ENCODE measurements at places on chromosomes 4 and X.

DNA sequence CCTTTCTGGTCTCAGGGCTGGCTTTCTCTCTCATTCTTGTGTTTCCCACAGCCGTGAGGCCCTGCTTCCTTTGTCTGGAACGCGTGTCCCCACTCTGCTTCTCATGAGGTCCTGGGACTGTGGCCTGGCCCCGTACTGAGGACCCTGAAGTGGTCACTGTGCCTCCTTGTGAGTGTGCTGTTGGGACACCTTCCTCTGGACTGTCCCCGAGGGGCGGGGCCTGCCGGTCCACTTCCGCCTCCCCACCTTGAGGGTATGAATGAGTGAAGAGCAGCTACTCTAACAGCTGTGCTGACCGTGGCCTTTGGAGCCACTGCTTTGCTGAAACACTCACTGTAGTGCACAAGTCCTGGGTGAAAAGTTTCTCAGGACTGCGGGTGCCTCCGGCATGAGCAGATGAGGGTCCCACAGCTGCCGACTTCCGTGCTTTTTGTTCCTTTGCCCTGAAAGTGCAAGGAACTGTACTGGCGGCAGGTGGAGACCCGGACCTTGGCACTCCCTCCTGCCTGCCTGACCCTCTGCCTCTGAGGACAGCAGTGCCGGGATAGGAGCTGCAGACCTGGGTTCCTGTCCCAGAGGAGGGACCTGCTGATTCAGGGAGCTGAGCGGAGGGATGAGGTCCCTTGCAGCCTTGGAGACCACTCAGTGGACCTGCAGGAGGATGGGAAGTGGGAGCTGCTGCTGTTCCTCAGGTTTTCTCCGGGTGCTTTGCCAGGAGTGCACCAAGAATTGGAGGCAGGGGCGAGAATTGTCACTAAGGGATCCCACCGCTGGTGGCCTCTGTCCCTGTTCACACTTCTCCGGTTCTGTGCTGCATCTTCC, 38.0 kb downstream of the HTT-AS start:
- DNase-seq = no peak

- DNase-seq = no peak
These were observed 73.6 kb downstream of the MED28 start for GRCh38 chr4:17688011-17688441.

- peak; percentile 37 for DNase-seq
These were observed 12.2 kb upstream of the TMEM128 start for GRCh38 chr4:4260185-4260751.

DNA sequence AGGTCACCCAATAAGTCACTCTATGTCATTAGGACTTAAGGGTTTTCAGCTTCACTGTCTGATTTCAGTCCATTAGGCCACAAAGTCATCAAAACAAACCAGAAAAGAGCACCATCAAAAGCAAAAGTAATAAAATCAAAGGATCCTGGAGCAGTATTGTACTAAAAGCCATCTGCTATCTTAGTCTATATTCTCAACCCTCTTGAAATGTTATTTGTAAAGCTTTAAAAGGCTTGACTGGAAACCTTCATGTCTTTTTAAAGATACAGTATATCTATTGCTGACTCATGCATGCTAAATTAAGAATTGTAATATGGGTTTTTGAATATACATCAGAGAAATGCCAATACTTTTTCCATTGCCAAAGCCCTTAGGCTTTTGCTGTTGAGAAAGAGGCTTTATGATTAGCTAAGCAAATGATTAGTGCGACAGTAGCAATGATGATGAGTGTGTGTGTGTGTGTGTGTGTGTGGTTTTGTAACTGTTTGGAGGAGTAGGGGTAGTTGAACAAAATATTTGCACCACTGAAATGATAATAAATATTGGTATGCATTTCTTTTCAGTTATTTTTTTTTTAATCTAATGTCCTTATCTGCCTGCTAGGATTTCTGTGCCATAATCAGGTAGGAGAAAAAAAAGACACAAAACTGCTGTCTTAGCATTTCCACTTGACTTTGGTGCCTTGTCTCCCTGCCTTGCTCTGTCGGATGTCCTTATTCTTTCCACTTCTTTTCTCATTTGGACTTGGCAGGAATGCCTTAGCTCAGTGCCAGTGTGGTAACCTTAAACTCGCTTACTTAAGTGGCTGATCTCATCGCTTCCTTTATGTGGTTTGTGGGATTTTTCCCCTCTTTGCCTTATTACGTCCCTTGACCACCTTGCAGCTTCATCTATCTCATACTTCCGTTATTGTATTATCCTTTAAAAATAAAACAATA, 119.7 kb downstream of the PCDH7 start:
- no peak for DNase-seq

- no peak for DNase-seq
These were observed 183.4 kb upstream of the ATOH1 start for GRCh38 chr4:93645120-93645519.

DNA sequence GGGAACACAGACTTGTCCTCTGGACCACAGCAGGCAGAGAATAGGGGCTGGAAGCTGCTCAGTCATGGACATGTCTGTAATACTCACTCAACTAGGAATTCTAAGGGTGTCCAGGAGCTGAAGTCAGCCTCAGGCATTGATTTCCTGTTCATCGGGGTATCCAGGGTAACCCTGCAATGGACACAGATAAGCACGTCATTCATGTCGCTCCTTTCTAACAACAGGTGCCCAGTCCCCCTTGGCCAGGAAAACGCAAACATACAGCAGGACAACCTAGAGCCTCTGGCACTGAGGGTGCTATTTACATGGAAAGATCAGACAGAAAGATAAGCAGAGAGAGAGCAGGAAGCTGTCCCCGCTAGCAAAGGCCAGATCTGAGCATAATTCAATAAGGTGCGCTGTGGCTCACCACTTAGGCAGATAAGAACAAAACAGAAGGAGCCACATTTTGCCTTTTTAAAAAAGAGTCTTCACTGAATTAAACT, 21.3 kb downstream of the QDPR start:
- no peak for DNase-seq

GRCh38 chr4:156981262-156981769, 9.7 kb upstream of the PDGFC start:
- no peak for DNase-seq

All from kidney capillary endothelial cell (primary cell).